ENCODE measurements at places on chromosomes 2 and 18.

DNA sequence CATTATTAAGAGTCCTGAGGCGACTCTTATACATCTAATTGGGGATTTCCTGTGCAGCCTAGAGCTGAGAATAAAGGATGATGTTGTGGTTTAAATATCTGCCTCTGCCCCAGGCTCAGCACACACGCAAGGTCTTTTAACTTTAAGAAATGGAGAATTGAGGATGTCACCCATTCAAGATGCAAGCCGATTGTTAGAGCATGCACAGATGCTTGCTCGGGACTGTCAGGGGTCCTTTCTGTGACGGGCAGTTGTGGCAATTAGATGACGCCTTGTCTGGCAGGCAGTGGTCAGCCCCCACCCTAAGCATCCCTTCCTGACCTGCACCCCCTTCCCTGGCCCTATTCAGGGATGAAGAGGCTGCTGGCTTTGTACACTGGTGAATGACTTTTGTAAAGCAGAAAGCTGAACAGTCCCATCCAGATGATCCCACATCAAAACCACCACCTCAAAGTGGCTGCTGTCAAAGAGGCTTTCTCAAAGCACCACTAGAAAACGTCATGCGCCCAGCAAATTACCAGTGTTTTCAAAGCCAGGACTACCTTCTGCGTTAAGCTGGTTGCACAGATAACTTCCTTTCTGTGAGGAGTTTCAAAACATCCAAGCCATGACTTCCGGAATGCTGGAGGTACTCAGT lies 23.7 kb downstream of the FAM178B start:
- no peak for DNase-seq

DNA sequence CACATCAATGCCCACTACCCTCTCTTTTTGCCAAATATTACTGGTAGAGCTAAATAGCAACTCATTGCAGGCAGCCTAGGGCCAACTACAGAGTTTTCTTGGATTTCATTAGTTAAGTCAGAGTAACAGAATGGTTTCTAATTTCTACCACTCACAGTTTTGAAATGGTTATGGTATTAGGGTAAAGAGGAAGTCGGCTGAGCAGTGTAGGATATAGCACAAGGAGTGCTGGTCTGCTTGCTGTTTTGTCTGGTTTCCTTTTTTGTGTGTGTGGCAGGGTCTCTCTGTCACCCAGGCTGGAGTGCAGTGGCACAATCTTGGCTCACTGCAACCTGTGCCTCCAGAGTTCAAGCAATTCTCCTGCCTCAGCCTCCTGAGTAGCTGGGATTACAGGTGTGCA lies 289.2 kb upstream of the CCDC68 start:
- DNase-seq, result no peak

GRCh38 chr2:239552213-239552926 lies 151.6 kb upstream of the HDAC4 start:
- DNase-seq, result no peak

DNA sequence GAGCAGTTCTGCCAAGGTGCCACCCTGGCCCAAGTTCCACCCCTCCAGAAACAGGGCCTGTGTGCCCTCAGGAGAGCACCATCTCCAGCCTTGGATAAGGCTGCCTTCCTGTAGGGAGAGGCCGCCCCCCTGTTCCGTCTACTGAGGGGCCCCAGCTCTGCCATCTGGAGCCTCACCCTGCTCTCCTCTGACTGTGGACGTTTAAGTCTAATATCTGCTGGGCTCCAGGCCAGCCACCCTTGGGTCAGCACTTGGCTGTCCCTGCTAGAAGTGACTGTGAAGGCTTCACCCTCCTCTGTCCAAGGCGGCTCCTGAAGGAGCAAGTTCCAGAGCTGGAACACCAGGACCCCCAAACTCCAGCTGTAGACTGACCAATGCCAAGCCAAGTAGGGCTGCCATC lies 26.3 kb downstream of the RHOB start:
- no peak for DNase-seq

DNA sequence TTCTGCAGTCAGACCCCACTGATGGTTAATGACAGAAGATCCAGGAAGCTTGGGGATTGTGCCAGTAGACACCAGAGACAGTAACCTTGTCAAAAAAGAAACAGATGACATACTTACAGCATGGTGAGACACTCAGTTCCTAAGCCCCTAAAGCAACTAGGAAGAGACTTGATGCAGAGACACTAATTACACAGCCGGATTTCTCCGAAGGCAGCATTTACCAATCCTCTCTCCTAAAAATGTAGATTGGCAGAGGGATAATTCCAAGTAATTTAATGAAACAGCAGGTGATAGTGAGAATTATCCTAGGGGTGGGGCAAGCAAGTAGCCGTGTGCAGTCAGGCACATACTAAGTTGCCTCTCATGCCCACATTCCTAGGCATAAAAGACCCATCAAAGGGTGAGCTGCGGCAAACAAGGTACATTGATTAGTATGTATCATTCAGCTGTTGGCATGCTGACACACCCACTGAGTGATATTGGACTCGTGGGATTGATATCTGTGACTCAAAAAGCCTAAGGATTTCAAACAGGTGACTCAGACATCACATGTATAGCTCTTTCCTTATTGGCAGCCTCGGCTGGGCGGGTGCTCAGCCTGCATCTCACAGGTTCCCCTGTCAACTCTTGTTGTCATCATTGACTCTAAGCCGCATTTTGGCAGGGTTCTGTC lies 296.7 kb upstream of the ATP5MC3 start:
- DNase-seq, result no peak

DNA sequence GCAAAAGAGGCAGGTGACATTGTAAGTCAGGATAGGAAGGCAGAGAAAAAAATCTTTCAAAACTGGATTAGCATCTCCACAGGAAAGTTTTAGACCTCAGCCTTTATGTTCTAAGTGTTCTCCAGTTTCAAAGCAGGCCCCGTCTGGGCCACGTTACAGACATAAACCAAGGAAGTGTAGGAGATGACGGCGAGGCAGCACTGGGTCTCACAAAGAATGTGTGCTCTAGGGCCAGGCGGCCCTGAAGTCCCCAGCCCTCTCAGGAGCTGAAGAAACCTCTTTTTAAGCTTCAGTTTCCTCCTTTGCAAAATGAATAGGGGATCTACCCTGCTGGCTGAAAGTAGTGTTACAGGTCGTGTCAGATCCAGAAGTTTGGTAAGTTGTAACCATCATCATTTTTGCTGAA lies 81.7 kb downstream of the SPRED2 start:
- DNase-seq, result no peak
